ENCODE measurements at places on chromosomes 16 and 17.

DNA sequence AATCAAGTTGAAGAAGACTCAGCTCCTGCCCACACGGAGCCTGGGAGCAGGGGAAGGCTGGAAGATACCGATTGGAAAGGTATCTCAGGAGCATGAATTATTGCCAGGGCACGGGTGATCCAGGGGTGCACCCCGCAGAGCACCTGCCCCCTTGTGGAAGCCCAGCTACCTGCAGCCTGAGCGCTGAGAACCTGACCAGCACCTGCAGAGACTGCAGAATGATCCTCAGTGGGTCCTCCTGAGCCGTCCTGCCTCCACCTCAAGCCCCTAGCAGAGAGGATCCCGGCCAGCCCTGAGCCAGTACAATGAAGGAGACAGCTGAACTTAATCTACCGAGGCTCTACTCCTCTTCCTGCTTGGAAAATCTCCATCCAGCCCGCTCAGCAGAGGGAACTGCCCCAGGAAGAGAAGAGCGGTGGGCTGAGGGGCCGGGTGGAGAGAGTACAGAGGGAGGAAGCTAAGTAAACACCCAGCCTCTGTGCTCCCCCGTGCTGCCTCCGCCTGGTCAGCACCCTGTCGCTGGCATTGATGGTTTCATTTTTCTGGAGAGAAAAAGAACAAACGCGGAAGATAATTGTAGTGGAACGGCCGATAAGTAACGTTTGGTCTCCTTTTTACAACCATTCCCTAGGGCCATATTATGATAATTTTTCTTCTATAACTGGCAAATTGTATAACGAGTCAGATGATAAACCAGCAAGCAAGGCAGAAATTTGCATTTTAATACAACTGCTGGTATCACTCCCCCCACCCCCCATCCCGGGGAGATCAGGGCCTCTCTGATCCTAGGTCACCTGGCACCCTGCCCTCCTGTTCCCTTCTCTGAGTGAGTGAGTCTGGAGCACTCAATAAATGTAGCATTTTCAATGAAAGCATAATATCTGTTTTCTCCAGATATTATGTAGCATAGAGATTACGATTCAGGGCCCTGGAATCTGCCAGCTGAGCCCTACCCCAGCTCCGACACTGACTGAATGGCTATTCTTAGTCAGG lies 204.5 kb upstream of the RPL38 start:
- DNase-seq: peak; percentile 82

- no peak for DNase-seq
Observed at GRCh38 chr16:17827313-17827712, 356.6 kb upstream of the XYLT1 start.

DNA sequence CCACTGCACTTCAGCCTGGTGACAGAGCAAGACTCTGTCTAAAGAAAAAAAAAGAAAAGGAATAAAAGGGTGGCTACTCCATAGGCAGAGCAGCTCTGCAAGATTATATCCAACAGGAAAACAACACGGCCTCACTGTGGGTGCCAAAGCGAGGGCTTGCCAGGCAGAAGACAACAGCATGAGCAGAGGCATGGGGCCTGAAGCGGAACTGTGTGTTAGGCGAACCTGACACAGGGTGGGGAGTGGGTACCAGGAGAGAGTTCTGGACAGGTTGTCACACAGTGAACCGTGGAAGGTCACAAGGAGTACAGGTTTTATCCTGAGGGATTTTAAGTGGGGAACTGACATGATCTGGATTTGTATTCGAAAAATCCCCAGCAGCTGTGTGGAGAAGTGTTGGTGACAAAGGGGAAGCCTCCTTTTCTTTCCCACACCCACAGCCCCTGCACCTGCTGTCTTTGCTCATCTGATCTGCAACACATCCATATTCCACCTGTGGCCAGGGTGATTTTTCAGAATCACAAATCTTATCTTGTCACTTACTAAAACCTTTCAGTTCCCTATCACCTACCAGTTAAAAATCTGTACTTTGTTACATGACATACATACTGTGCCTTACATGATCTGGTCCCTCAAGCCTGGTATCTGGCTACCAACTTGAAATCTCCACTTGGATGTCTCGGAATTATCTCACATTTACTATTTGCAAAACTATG lies 23.2 kb upstream of the ARHGAP17 start:
- peak; percentile 38 for DNase-seq

DNA sequence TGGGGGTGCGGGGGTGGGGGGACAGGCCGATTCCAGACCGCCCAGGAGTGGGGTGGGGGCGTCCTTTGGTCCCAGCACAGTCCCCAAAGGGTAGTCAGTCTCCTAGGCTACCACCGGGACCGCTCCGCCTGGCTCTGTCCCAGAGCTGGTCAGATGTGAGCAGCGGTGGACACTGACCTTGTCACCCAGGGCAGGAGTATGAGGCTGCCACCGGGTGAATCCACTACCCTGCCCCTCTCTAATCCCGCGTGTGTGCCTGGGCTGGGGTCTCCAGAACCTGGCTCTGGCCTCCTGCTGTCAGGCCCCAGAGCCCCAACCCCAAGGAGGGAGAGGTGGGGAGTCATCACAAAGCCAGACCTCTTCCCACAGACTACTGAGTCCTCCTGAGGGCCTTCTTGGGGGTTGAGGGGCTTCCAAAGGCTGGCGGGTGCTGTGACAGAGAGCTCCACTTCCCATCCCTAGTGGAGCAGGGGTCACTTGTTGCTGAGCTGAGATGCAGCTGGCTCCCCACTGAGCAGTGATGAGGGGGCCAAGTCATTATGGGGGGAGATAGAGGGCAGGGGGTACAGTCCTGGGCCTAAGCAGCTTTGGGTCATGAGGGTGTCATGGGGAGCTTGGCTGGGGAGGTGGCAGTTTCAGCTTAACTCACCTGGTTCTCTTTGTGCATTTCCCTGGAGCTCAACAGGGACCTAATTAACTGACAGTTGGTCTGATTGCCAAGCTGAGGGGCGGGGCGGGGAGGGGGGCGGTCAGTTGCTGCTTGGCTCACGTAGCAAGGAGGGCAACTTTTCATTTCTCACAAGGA lies 1.2 kb downstream of the PPP1R1B start:
- no peak for DNase-seq

Measured in GM13977 (cell line).